Fibroblast of lung (primary cell): ENCODE measurements at places on chromosomes 1 and 21.
A peak's percentile ranks its signal among the peaks of the same experiment; 100 is the strongest.

GRCh38 chr1:206967096-206967849 is 3.0 kb downstream of the FCAMR start:
- no peak overlapping the region for H3K4me3 ChIP-seq
- no peaks in the 10 kb centered on the region for H3K36me3 ChIP-seq
- peaks cover 5% of the 10 kb centered on the region for H3K27me3 ChIP-seq
- DNase-seq: peak; percentile 3

GRCh38 chr1:27807385-27807784 is 23.2 kb upstream of the PPP1R8 start:
- no peak for DNase-seq
- no peaks in the 10 kb centered on the region for H3K4me1 ChIP-seq
- H3K36me3 ChIP-seq: peaks cover 2% of the 10 kb centered on the region
- H3K27ac ChIP-seq: no peak overlapping the region
- no peak overlapping the region for H3K4me3 ChIP-seq

- DNase-seq: peak; percentile 64
- peaks cover 2% of the 10 kb centered on the region for H3K4me1 ChIP-seq
- H3K27me3 ChIP-seq: no peaks in the 10 kb centered on the region
- no peak overlapping the region for H3K27ac ChIP-seq
Measured at GRCh38 chr1:6727535-6727934, 25.9 kb upstream of the DNAJC11 start.

- H3K4me3 ChIP-seq: no peak overlapping the region
- DNase-seq: no peak
- no peaks in the 10 kb centered on the region for H3K27me3 ChIP-seq
- H3K36me3 ChIP-seq: no peaks in the 10 kb centered on the region
- H3K4me1 ChIP-seq: no peaks in the 10 kb centered on the region
Measured at GRCh38 chr1:187817782-187818181, 989.0 kb downstream of the PLA2G4A start.

DNA sequence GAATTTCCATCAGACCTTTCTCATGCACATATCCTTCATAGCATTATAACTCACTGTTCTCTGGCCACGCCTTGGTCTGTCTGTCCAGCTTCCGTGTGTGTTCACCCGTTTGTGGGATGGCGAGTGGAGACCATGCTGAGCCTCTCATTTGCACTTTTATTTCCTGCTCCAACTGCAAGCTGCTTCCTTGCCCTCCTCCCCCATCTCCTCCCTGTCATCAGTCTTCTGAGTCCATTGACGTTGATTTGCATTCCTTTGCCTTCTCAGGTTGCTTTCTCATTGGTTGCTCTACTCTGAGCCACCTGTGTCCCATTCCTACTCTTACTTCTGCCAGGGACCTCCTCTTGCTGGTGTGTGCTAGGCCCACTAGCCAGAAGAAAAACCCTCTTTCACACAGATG is 146.4 kb downstream of the NOS1AP start:
- DNase-seq: no peak
- no peak overlapping the region for H3K27ac ChIP-seq
- peaks cover 2% of the 10 kb centered on the region for H3K27me3 ChIP-seq
- H3K4me1 ChIP-seq: no peaks in the 10 kb centered on the region
- no peaks in the 10 kb centered on the region for H3K36me3 ChIP-seq

DNA sequence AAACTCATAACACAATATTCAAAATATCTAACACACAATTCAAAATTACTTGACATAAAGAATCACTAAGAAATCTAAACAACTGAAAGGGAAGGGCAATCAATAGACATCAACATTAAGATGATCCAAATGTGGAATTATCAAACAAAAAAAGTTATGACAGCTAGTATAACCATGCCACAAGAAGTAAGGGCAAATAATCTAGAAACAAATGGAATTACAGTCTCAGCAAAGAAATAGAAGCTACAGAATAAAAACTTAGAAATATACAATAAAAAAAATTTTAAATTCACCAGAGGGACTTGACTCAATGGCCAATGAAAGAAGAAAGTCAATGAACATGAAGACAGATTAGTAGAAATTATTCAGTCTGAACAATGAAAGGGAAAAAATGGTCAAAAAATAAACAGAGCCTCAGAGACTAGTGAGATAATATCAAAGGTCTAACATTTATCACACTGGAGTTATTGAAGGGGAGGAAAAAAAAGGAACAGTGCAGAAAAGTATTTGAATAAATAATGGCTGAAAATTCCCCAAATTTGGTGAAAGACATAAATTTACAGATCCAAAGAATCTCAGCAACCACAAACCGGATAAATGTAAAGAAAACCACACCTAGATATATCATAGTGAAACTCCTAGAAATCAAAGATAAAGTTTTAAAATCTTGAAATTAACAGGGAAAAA is 41.8 kb downstream of the BARHL2 start:
- H3K4me1 ChIP-seq: no peaks in the 10 kb centered on the region
- DNase-seq: no peak
- H3K36me3 ChIP-seq: no peaks in the 10 kb centered on the region
- H3K27ac ChIP-seq: no peak overlapping the region
- no peak overlapping the region for H3K4me3 ChIP-seq

DNA sequence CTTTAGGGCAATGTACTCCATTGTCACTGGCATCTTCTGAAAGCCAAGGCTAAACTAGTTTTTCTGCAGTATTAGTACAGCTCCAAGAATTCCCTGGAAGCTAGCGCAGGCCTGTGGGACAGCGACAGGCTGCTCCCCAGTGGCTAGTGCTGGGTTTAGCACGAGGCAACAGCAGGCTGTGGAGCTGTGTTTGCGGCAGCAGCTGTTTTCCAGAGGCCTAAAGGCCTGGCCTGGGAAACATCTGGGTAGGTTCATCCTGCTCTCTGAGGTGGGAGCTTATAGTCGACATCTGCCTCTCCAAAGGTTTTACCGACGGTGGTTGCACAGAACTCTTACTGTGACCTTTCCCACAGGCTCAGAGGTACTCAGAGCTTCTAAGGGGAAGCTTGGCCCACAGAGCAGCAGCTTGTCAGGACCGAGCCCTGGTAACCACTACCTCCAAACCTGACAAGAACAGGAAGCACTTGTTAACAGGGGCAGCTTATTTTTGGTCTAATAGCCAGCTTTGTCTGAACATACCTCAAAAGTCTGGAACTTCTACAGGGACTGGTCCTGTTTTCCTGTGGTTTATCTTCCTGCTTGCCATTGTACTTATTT is 17.2 kb downstream of the CC2D1B start:
- no peak overlapping the region for H3K4me3 ChIP-seq
- peaks cover 7% of the 10 kb centered on the region for H3K36me3 ChIP-seq
- H3K27me3 ChIP-seq: no peaks in the 10 kb centered on the region
- DNase-seq: peak; percentile 48
- H3K4me1 ChIP-seq: no peaks in the 10 kb centered on the region
- H3K27ac ChIP-seq: no peak overlapping the region
